ENCODE measurements at places on chromosomes 16 and 17. TPM values are rescaled to one million over a fixed set of nuclear protein-coding genes. Genes with fewer than 3 reads are reported as not detected.

The HSF4 gene
- total RNA-seq = 63.4 TPM

The IFT20 gene
- total RNA-seq = 31.7 TPM

The PLLP gene
- not detected for total RNA-seq

The EVI2B gene
- total RNA-seq = 37.3 TPM

The TBC1D26 gene
- 0.74 TPM for total RNA-seq

The SLFN12L gene
- 73.6 TPM for total RNA-seq

The C17orf78 gene
- not detected for total RNA-seq

The PRSS22 gene
- 1.1 TPM for total RNA-seq

The TRIM65 gene
- 24.0 TPM for total RNA-seq

The UNC45B gene
- 0.07 TPM for total RNA-seq

The SCN4A gene
- total RNA-seq = 0.93 TPM

- H3K4me1 ChIP-seq = peaks cover 14% of the 10 kb centered on the region
- no peak for DNase-seq
- H3K36me3 ChIP-seq = no peaks in the 10 kb centered on the region
- H3K4me3 ChIP-seq = no peak overlapping the region
- H3K27me3 ChIP-seq = no peaks in the 10 kb centered on the region
- H3K27ac ChIP-seq = no peak overlapping the region
These were observed 5.3 kb downstream of the ATP6V0A1 start for GRCh38 chr17:42463976-42464400.

DNA sequence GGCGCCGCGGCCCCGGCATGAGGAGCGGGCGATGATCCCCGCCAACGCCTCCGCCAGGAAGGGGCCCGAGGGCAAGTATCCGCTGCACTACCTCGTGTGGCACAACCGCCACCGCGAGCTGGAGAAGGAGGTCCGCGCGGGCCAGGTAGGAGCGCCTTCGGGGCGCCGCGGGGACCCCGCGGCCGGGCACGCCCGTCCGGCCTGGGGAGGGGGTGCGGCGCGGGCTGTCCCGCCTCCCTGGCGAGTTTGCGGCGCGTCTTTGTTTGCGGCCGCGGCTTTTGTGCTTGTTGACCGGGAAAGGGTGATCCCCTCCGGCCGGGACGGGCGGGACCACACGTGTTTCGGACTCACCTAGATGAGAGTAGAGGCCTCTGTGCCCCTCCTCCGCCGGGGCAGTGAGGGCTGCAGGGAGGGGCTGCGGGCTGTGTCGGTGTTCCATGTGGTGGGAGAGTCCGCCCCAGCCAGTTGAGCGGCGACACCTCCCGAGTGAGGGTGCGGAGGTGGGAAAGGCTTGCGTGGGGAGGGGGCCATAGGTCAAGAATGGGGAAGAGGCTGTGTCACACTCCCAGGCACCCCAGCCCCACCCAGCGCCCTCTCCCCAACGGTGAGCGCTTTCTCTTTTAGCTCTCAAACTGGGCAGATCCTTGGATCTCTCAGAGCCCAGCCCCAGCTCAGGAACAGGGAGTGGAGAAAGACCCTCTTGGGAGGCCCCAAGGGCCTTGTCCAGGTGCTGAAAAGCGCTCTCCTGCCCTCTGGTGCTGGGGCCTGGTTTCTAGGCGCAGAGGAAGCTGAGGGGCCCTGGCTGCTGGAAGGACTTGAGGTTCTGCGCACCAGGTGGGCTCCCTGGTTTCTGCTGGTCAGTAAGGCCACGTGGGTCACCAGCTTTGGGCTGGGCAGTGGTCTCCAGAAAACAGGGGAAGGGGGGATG, 923 bp downstream of the ANKRD13B start:
- peak; percentile 60 for DNase-seq
- H3K4me1 ChIP-seq = peaks cover 45% of the 10 kb centered on the region
- H3K36me3 ChIP-seq = no peaks in the 10 kb centered on the region
- H3K27ac ChIP-seq = no peak overlapping the region

- H3K27ac ChIP-seq = peak overlapping the region; percentile 96
- no peaks in the 10 kb centered on the region for H3K27me3 ChIP-seq
- H3K4me3 ChIP-seq = peak overlapping the region; percentile 85
- no peaks in the 10 kb centered on the region for H3K36me3 ChIP-seq
- DNase-seq = no peak
These were observed 646 bp downstream of the RABEP1 start for GRCh38 chr17:5282642-5283217.

- DNase-seq = no peak
- peaks cover 5% of the 10 kb centered on the region for H3K36me3 ChIP-seq
- H3K27ac ChIP-seq = peak overlapping the region; percentile 57
- H3K4me3 ChIP-seq = no peak overlapping the region
- H3K27me3 ChIP-seq = no peaks in the 10 kb centered on the region
These were observed 157.3 kb downstream of the AATF start for GRCh38 chr17:37106049-37106448.

DNA sequence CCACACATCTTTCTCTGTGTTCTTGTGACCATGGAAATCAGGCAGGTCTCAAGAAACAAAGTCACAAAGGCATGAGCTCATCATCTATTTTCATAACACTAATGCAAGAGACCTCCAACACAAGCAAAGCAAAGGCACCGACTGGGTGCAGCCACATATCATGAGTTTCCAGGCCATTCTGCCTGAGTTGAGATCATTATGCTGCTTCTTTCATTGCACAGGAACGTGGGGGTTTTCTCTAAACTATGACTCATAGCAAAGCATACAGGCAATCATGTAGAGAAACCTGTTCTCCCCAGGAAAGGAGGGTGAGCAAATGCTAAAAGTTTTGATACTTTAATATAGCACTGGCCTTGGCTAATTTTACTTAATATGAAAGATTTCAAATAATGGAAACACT, 60.7 kb downstream of the GRIN2A start:
- DNase-seq = no peak
- H3K4me3 ChIP-seq = no peak overlapping the region
- H3K36me3 ChIP-seq = no peaks in the 10 kb centered on the region
- H3K4me1 ChIP-seq = no peaks in the 10 kb centered on the region
- no peaks in the 10 kb centered on the region for H3K27me3 ChIP-seq

GRCh38 chr16:2178321-2179106, 17.9 kb downstream of the CASKIN1 start:
- no peaks in the 10 kb centered on the region for H3K4me1 ChIP-seq
- no peak overlapping the region for H3K27ac ChIP-seq

DNA sequence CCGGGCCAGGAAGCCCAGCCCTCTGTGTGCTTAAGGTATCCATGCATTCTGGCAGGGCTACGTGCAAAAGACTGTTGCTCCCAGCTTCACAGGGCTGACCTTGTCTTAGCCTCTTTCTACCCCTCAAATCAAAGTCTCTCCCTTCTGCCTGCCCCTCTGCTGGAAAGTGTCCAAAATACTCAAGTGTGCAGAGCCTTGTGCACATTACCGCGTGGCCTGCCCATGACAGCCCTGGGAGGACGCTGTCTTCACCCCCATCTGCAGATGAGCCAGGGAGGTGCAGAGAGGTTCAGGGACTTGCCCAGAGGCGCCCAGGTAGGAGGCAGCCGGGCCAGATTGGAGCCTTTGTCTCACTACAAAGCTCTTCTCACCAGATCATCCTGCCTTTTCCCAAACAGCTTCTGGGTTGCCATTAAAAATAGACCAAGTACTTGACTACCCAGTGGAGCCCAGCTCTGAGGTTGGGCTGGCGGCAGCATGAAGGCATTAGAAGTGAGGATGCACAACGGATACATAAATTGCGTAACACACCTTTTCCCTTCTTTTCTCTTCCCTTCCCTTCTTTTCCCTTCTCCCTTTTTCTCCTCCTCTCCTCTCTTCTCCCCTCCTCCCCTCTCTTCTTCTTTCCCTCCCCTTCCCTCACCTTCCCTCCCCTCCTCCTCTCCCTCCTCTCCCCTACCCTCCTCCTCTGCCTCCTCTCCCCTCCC, 3.5 kb downstream of the CACNG4 start:
- no peaks in the 10 kb centered on the region for H3K36me3 ChIP-seq
- no peak overlapping the region for H3K27ac ChIP-seq
- H3K4me1 ChIP-seq = peaks cover 14% of the 10 kb centered on the region
- H3K4me3 ChIP-seq = no peak overlapping the region

DNA sequence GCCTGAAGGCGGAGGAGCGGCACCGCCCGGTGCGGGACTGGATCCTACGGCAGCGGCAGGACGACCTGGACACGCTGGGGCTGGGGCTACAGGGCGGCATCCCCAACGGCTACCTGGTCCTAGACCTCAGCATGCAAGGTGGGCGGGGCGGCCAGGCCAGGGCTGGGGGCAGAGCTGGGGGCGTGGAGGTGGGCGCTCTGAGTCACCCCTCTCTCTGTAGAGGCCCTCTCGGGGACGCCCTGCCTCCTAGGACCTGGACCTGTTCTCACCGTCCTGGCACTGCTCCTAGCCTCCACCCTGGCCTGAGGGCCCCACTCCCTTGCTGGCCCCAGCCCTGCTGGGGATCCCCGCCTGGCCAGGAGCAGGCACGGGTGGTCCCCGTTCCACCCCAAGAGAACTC, 7.9 kb downstream of the MSLN start:
- no peaks in the 10 kb centered on the region for H3K4me1 ChIP-seq
- no peaks in the 10 kb centered on the region for H3K27me3 ChIP-seq
- H3K27ac ChIP-seq = no peak overlapping the region

DNA sequence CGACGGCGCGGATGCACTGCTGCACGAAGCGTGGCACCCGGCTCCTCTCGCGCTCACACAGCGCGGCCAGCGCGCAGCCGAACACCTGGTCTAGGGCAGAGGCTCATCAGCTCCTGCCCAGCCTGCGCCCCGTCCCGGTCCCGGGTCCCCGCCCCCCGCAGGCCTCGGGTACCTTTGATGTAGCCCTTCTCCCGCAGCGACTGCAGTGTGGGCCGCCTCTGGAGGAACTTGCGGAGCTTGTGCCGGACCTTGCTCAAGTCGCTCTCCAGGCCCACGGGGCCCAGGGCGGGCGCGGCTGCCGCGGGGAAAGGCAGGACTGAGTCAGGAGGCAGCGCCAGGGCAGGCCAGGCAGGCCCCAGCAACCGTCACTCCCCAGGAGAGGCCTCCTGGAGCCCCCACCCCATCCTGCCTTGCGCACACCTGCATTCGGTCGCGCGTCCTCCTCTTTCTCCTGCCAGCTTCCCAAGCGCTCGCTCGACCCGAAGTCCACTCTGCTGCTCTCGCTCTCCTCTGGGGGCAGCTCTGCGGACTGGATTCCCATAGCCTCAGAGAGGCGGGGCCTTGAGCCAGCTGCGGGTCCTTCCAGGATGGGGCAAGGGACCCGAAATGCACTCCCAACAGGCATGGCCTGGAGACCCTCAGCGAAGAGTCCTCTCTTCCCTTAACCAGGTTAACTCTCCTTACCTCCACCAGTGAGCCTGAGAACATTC, 36.0 kb downstream of the ARHGAP27 start:
- DNase-seq = no peak
- H3K4me3 ChIP-seq = no peak overlapping the region
- peaks cover under 1% of the 10 kb centered on the region for H3K4me1 ChIP-seq
- peaks cover 2% of the 10 kb centered on the region for H3K27me3 ChIP-seq
- no peak overlapping the region for H3K27ac ChIP-seq

DNA sequence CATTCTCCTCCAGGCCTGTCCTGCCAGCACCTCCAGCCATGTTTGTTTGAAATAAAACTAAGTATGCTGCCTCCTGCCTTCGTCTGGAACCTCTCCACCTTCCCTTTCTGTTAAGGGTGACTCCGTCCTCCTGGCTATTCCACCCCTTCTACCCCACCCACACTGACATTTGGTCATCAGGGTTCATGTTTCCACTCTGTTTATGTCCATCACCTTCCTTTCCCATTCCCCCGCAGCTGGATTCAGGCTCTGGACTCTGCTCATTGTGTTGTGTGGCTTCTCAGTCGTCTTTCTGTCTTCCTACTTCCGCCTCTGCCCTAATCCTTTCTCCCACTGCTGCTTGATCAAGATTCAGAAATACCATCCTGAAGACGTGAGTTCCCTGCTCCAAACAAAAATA, 28.6 kb downstream of the EPN2 start:
- peaks cover 12% of the 10 kb centered on the region for H3K4me1 ChIP-seq
- H3K36me3 ChIP-seq = no peaks in the 10 kb centered on the region
- no peak overlapping the region for H3K27ac ChIP-seq
- H3K4me3 ChIP-seq = no peak overlapping the region
- H3K27me3 ChIP-seq = peaks cover 56% of the 10 kb centered on the region

- H3K27ac ChIP-seq = no peak overlapping the region
- no peak overlapping the region for H3K4me3 ChIP-seq
- peaks cover 39% of the 10 kb centered on the region for H3K27me3 ChIP-seq
These were observed 41.4 kb upstream of the MMP2 start for GRCh38 chr16:55437625-55438024.

- no peaks in the 10 kb centered on the region for H3K36me3 ChIP-seq
- H3K4me3 ChIP-seq = no peak overlapping the region
- no peaks in the 10 kb centered on the region for H3K4me1 ChIP-seq
- DNase-seq = no peak
These were observed 61.9 kb downstream of the MGAT5B start for GRCh38 chr17:76930107-76930506.

DNA sequence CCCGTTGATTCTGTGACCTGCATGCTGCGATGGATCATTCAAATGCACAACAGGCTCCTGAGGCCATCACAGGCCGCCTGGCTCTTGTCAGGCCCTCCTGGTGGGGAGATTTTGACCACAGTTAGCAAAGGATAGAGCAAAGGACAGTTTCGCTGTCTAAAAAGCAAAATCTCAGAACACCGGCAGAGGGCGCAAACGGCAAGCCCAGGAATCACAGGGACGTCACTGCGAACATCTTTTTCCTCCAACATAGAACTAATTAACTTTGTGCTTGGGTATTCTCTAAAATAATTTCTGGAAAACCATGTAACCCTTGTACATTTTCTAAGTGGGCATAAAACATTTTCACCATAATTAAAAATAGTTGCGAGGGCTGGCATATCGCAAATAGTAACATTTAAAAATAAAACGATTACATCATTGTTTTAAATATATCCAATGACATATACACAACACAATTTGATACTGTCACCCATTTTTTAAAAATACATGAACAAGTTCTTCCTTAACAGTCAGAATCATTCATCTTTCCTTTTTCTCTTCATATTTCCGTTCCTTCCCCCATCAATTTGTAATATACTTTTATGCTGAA, 19.7 kb upstream of the SLC47A1 start:
- H3K4me1 ChIP-seq = peaks cover 5% of the 10 kb centered on the region
- no peaks in the 10 kb centered on the region for H3K27me3 ChIP-seq
- peak; percentile 61 for DNase-seq
- no peaks in the 10 kb centered on the region for H3K36me3 ChIP-seq
- no peak overlapping the region for H3K27ac ChIP-seq
- H3K4me3 ChIP-seq = no peak overlapping the region

GRCh38 chr16:77985111-77985510, 37.2 kb upstream of the CLEC3A start:
- H3K36me3 ChIP-seq = no peaks in the 10 kb centered on the region
- H3K27ac ChIP-seq = no peak overlapping the region
- H3K4me3 ChIP-seq = no peak overlapping the region
- no peak for DNase-seq

All from activated T-cell treated with anti-CD3 and anti-CD28 coated beads, Interleukin-2, amount 50 U/mL, for 72 hours (primary cell).